ENCODE measurements at places on chromosomes 1 and 21.

DNA sequence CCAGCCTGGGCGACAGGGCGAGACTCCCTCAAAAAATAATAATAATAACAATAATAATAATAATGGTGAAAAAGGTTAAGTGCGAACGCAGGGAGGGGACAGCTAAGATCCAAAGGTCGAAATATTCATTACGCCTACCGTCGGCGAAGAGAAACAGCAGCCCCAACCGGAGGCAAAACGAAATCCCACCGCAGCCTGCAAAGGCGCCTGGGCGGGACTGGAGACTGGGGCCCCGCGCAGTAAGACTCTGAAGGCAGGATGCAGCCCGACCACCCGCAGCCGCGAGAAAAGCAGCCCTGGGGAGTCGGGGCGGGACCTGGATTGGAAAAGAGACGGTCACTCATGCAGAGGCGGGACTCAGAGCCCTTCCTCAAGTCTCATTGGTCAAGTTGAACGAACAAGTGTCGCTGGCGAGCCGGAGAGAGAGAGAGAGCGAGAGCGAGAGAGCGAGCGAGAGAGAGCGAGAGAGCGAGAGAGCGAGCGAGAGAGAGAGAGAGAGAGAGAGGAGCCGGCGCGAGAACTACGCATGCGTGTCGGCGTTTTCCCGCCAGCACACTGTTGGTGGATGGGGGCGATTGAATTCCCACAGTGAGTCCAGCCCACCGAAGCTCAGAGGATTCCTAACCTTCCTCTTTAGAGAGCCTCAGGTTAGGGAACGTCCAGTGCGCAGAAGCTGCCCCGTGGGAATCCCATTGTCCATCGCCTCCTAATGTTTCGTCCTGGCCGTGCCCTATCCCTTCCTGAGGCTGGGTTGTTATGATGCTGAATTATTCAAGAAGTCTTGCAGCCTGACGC lies 10.7 kb downstream of the ENTREP3 start:
- DNase-seq = peak; percentile 98

- DNase-seq = no peak
These were observed 33.2 kb downstream of the POFUT2 start for GRCh38 chr21:45254460-45254930.

DNA sequence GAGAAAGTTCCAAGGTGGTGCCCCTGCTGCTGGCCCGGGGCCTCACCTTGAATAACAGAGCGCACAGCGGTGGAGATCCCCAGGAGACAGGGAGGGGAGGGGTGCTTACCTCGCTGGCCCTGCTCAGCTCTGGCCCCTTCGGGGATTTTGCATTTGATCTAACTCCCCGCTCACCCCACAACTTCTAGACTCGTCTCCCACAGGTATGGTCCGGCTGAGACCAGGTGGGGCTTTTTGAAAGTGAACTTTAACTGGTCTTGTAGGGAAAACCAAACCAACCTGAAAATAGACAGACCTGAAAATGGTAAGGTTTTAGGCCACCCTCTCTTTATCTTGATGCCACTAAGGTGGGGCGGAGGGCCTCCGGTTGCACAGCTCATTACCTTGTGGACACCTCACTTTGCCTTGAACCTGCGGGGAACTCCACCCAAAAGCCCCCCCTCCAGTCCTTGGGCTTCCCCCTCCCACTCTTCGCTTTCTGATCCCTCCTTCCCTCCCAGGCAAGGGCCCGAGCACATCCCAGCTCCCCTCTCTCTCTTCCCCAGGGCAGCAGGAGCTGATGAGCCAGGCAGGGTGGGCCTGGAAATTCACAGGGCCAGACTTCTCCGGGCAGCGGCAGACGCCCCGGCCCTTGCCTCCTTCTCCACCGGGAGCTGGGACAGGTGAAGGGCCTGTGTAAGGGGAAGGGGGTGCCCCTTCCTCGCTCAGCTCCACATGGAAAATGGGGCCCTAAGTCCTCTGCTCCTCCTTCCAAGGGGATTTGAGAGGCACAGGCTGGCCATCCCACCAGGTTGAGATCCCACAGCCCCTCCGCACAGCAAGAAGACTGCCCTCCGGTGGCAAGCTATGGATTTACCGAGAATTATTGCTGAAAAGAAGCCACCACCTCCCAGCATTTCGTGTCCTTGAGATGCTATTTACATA lies 16.1 kb downstream of the TNFRSF8 start:
- peak; percentile 57 for DNase-seq

DNA sequence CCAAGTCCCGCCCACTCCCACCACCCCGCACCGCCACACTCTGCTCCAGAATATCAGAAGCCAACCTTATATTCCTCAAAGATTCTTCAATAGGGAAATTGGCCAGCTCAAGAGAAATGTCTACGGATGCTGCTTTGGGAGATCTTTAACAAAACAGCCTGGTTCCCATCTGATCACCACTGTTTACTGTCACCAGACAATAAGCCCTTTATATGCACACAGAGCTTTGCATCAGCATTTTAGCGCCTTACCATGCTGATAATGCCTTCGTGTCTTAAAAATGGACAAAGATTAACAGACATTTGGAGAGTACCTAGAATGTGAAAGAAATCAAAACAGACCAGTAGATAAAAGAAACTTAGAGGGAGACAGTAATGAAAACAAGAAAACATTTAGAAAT lies 141.7 kb upstream of the SYT6 start:
- no peak for DNase-seq

- no peak for DNase-seq
These were observed 160.9 kb downstream of the PTPRU start for GRCh38 chr1:29397256-29397590.

DNA sequence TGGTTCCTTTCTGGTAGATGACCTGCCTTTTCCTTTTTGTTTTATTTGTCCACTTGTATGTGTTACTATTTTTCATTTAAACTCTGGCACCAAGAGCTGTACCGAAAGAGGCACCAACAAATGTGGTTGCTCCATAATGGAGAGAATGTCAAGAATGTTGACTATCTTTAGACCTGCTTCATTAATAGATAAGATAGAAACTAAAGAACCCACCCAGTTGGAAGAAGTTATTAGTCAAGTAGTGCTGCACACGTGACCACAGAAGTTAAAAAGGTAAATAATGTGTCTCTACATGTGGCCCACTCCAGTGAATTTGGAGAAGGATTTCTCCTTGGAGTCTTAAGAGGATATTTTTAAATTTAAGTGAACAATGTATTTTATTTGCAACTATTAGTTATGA lies 9.3 kb downstream of the ATP1A1 start:
- no peak for DNase-seq

GRCh38 chr1:96465441-96465840 lies 256.1 kb upstream of the PTBP2 start:
- no peak for DNase-seq

- no peak for DNase-seq
These were observed 142.9 kb downstream of the LRRC7 start for GRCh38 chr1:69710484-69711189.

GRCh38 chr1:1990222-1990621 lies 13.4 kb downstream of the CFAP74 start:
- no peak for DNase-seq

DNA sequence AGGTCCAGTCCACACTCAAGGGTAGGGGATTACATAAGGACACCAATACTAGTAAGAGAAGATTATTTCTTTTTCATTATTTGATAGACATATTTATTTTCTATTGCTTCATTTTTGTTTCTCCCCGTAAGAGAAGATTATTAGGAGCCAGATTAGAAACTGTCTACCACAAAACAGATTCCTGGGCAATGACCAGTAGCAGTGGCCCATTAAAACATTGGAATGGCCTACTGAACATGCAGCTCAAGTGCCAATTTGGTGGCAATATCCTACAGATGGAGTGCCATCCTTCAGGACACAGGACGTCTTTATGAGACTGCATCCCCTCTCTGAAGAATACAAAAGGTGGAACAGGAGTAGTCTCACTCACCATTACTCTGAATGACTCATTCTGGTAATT lies 34.0 kb upstream of the ARHGAP29 start:
- DNase-seq = no peak

DNA sequence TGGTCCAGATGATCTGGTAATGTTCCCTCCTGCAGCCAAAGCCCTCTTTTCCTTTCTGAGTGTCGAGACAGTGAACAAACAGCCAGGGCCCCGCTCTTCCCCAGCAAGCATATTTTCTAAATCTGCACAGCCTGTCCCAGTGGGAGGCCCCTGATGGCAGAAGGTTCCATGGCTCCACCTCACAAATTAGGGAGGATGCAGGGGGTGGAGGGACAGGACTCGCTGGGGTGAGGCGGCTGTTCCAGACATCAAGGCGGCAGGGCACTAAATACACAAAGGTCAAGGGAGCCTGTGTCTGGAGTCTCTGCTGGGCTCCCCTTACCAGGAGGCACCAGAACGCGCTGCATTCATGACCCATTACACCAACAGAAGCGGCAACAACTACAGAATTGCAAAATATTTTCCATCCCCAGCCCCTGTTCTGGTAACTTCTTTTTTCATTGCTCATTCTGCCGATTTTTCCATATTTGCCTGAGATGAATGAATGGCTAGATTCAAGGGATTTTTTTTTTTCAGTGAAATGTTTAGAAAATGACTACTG lies 27.0 kb upstream of the PRELP start:
- no peak for DNase-seq

DNA sequence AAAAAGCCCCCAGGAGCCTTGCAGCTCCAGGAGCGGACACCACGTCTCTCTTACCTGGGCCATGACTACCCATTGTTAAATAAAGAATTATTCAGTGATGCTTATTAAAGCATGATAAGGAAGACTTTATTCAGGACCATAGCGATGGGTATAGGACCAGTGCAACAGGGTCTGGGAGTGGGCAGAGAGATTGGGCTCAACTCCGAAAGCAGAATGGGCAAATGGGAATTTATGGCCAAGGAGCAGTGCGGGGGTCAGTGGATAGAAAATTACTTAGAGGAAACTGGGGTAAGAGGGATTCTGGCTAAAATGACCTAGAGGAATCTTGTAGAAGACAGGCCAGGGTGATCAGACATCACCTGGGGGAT lies 580 bp upstream of the ATP5PO start:
- DNase-seq = no peak

GRCh38 chr1:125065092-125065820 lies 3880.5 kb downstream of the SRGAP2C start:
- no peak for DNase-seq

DNA sequence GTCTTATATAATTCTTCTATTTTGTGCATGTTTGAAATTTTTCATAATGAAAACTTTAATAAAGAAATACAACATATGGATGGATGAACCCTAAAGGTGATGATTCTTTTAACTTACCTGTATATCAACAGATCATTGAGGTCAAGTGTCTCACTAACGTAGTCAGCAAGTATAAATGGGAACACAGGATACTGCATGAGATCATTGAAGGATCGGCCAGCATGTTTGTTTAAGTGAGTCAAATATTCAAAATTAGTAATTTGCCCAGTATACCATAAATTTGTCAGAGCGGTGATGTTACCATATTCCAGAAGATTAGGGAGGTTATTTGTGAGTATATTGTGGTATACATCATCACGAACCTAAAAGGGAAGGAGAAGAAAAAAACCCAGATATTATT lies 71.0 kb upstream of the GNG4 start:
- no peak for DNase-seq

DNA sequence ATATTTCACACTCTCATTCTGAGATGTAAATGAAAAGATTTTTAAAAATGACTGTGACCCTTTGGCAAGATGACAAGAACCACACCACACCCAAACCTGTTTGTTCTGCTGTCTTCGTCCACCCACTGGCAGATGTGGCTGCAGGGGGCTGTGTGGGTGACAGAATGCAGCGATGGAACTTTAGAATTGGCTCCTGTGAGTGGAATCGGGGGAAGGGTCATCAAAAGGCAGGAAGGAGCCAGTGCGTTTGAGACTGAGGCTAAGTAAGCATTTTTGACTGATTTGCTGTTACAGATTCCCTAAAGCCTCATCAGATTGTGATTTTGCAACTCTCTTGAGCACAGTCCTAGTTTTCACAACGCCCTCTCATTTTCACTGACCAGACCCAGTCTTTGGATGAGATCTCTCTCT lies 111.2 kb upstream of the ADGRL2 start:
- DNase-seq = no peak

GRCh38 chr1:116487031-116487430 lies 83.8 kb downstream of the CD58 start:
- no peak for DNase-seq

DNA sequence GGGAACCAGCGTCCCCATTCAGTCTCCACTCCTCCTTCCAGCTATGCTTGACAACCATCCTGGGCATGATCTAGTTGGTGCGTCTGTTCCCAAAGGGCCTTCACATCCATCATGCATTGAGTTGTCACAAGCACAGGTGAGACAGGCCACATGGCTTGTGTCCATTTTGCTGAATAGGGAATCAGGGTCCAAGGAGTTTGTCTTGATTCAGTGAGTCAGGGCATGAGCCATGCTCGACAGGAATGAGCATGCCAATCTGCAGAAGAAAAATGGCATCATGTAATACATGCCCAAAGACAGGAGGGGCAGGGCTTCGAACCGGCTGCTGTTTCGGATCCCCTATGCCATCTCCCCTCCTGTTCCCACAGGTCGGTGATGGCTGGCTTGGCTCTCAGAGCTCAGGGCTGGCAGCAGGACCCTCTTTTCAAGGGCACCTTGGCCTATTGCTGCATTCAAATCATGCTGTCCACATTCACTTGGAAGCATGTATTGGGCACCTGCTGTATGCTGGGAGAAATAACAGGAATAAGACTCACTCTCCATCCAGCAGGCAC lies 44.5 kb downstream of the PKP1 start:
- no peak for DNase-seq

DNA sequence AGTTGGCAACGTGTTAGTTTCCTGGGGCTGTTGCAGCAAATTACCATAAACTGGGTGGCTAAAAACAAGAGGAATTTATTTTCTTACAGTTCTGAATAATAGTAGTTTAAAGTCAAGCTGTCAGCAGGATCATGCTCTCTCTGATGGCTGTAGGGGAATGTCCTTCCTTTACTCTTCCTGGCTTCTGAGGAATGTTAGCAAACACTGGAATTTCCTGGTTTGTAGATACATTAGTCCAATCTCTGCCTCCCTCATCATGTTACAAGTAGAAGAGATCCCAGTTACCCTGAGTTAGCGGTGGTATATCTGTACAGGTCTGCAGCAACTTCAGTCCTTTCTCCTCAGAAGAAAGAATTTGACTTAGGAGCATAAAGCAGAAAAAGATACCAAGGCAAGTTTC lies 2249.1 kb downstream of the NCAM2 start:
- DNase-seq = no peak

GRCh38 chr1:39204441-39205081 lies at the start of gene MACF1:
MACF1 (plus strand) TSS chr1:39204695; CDS start chr1:39205023, 328 bp downstream.
- DNase-seq = peak; percentile 60

- no peak for DNase-seq
These were observed 20.3 kb downstream of the C2CD2 start for GRCh38 chr21:41933313-41934079.

DNA sequence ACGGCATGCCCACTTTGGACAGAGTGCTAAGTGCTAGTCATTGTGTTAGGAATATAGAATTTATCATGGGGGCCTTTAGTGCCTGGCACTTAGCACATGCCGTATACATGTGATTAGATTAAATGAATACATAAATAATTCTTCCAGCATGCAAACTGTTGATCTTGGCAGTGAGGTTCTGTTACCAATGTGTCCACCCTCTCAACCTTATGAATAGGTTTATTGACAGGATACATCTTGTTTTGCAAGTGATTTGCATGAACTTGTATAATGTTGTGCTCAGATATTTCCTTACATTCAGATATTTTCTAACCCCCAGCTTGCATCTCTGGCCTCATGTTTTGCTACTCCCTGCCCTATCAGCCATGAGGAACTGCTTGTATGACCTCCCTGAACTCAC lies 60.3 kb upstream of the ZNF648 start:
- no peak for DNase-seq

- DNase-seq = no peak
These were observed 144.9 kb upstream of the HOOK1 start for GRCh38 chr1:59669752-59670312.

- no peak for DNase-seq
These were observed 99.4 kb downstream of the TEX35 start for GRCh38 chr1:178612261-178612660.

GRCh38 chr1:178189814-178190213 lies 95.9 kb downstream of the RASAL2 start:
- no peak for DNase-seq

Data from CD4-positive, alpha-beta T cell treated with Interleukin-10 for 1 hour (primary cell).